ENCODE measurements at places on chromosomes 13 and 19.

DNA sequence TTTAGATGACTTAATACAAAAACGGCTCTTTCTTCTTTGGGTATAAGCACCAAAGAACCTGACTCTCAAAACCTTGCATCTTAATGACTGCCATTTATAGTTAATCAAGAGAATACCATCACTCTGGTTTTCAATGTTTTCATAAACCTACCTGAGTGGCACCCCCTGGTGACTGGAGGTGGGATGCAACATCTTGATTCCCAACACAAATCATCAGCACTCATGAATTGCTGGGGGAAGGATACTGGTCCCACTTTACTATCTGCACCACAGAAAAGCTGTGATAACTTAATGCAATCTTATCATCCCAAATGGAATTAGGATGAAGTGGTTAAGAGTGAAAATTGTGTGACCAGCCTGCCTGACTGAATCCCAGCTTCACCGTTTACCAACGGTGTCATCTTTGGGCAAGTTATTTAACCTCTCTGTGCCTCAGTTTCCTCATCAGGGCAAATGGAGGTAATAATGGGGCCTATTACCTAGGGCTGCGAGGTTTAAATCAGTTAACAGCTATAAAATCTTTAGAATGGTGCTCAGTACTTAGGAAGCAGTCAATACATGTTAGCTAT, 366.4 kb downstream of the KLF12 start:
- peak; percentile 50 for DNase-seq

DNA sequence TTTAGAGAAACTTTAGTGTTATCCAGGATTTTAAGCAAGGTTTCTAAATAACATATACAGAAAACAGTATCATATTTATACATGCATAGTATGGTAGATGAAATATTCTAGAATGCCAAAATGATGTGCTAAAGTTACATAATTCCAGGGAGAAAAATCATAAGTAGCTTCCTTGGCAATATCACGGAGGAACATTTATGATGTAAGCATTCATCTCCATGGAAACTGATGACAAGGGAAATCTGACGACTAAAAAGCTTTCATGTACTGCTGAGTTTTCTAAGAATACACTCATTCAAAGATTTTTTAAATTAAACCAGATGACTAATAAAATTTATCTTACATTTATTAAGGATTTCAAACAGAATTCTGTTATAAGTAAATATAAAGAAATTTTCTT, 4.7 kb downstream of the TEX30 start:
- DNase-seq, result no peak

DNA sequence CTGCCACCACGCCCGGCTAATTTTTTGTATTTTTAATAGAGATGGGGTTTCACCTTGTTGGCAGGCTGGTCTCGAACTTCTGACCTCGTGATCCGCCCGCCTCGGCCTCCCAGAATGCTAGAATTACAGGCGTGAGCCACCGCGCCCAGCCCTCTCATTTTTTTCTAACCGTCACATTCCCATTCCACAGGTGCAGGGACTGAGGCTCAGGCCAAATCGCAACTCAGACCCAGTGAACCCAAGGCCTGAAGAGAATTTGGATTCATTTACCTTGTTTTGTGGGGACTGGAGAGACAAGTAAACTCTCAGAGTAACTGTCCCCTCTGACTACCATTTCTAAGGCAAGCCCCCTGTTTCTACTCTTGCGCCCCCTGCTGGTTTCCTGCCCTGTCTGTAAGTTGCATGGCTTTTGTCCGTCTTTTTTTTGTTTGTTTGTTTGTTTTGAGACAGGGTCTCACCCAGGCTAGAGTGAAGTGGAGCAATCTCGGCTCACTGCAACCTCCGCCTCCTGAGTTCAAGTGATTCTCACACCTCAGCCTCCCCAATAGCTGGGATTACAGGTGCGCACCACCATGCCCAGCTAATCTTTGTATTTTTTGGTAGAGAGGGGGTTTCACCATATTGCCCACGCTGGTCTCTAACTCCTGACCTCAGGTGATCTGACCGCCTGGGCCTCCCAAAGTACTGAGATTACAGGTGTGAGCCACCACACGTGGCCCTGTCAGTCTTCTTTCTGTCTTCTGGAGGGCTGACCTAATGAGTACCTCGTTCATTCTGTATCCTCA, 2.3 kb upstream of the STRN4 start:
- DNase-seq, result peak; percentile 94

DNA sequence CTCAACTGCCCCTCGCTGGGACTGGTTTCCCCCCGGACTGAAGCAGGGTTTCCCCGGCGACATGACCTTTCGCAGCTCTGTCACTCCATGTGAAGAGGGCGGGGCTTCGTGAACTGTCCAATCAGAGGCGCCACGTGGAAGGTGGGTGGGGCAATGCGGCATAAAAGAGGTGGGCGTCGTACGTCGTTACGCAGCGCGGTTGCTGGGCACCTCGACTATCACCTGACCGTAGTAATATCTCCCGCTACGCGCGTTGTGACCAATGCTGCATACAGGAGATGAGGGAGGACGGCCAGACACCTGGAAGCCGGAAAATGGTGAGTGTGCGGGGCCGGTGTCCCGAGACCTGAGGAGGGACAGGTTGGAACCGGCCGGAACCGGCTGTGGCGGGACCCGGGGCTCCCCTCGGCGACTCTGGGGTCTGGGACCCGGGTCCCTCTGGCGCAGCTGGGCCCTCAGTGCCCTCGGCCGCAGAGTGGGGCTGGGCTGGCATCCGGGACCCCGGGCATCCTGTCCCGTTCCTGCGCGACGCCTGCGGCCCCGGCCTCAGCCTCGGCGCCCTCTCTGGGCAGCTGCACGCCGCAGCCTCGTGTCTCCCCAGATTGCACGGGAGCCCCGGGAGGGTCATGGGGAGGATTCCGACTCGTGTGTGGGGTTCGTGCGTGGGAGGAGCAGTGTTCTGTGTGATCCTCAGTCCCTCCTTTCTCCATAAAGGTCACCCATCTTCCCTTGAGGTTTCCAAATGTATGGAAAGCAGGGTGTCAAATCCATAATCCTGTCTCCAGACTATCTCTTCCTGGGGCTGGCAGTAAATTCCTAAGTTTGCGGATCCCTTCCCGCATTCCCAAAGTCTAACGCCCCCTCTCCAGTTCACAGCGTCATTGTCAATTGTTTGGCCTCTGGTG, 32.2 kb downstream of the ZNF136 start:
- peak; percentile 82 for DNase-seq
